ENCODE measurements at places on chromosomes 12 and 14. TPM values are rescaled to one million over a fixed set of nuclear protein-coding genes. Genes with fewer than 3 reads are reported as not detected.

TMCC3 gene
- polyA plus RNA-seq: 23.2 TPM

- DNase-seq: no peak
Measured at GRCh38 chr14:102751088-102751487, 26.2 kb upstream of the TRAF3 start.

GRCh38 chr12:1246637-1247036 is 255.6 kb downstream of the ERC1 start:
- DNase-seq: no peak

SRRM4 gene
- 0.31 TPM for polyA plus RNA-seq
